Small intestine (tissue), 16 donors: ENCODE measurements at places on chromosomes 5 and 9.

- no peak overlapping the region for H3K4me3 ChIP-seq
- no peaks in the 10 kb centered on the region for H3K36me3 ChIP-seq
- no peaks in the 10 kb centered on the region for H3K27me3 ChIP-seq
- no peak overlapping the region for H3K27ac ChIP-seq
- H3K4me1 ChIP-seq, result no peaks in the 10 kb centered on the region
Observed at GRCh38 chr5:136309932-136310598, 55.3 kb downstream of the TRPC7 start.

DNA sequence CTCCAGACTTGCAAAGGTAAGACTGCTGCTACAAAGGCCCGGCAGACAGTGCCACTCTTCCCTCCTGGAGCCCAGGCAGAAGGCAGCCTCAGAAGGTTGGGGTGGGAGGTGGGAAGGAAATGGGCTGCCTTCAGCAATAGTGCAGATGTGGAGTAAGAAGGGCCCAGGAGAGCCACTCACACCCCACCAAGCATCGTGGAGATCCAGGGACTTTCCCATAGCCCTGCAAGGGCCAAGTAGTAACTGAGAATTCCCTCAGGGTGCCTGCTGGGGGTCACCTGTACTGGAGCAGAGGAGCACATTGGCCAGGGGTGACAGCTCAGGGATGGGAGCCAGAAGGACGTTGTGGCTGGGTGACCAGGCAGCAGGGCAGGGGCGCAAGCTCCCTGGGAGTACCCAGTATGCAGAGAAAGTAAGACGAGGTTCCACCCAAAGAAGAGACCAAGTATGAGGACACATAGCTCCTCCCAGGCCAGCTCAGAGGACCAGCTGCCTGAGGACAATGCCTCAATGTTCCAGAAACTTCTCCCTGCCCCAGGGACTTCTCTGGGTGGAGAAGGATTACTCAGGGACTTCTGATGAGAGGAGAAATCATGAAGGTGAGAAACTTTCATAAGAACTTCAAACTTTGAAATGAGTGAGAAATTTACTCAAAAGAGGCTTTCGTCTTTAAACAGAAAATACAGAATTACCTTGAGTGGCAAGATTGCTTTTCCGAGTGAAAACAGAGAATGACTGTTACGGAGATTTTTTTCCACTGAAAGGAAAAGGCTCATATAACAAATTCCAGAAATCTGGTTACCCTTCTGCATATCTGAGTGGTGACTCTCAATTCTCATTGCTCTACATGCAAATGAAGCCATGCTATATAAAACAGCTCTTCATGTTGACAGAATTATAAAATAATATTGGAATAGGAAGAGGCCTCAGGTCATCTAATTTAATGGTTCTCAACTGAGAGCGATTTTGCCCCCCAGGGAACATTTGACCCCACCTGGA is 87.9 kb upstream of the TRIO start:
- no peaks in the 10 kb centered on the region for H3K4me1 ChIP-seq
- H3K27ac ChIP-seq, result no peak overlapping the region
- DNase-seq, result no peak
- H3K27me3 ChIP-seq, result no peaks in the 10 kb centered on the region

DNA sequence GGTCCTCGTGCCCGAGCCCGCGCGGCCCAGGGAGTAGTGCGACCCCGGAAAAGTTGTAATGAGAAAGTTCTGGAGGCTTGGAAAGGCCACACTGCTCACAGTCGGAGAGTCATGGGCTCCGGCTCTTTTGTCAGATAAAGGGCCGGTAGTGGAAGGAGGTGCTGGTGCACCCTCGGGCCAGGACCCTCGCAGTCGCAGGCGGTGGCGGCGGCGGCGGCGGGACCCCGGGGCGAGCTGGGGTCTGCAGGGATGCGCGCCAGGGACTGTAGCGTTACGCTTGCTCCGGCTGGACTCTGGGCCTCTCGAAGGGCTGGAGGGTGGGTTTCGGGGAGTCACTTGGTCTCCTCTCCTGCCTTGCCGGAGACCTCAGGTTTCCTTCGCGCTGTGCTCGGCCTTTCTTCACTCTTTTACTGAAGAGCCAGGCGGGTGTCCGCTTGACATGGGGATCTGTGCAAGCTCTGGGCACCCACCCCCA is 1.5 kb downstream of the RORB start:
- no peaks in the 10 kb centered on the region for H3K36me3 ChIP-seq
- H3K4me3 ChIP-seq, result no peak overlapping the region
- DNase-seq, result no peak
- peaks cover 37% of the 10 kb centered on the region for H3K27me3 ChIP-seq
- no peaks in the 10 kb centered on the region for H3K4me1 ChIP-seq

DNA sequence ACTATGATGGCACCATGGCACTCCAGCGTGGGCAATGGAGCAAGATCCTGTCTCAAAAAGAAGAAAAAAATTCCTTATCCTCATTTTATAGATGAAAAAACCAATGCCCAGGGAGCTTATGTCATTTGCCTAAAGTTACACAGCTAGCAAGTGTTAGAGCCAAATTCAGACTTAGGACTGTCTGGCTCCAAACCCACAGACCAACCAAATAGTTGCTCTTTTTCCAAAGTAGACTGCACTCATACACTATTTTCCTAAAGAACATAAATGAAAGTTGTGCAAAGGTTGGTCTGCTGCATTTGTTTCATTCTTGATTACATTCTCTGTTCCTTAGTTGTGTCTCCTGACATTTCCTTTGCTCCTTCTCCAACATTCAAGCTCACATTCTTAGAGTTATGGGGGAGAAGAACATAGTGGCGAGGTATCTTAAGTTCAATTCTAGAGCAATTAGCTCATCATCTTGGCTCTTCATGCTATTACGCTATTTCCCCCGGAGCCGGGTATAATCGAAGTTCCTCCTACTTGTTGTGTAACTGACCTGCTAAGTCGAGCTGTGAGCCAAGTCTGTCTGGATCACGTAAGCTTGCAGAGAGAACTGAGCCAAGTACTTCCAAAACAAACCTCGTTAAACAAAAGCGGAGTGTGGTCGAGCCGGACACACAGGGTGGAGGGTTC is 138.3 kb downstream of the RFK start:
- DNase-seq, result peak; percentile 6
- H3K4me1 ChIP-seq, result no peaks in the 10 kb centered on the region
- H3K4me3 ChIP-seq, result no peak overlapping the region
- H3K36me3 ChIP-seq, result no peaks in the 10 kb centered on the region

GRCh38 chr9:126583144-126583760 is 30.5 kb upstream of the LMX1B start:
- H3K4me3 ChIP-seq, result no peak overlapping the region
- no peaks in the 10 kb centered on the region for H3K27me3 ChIP-seq
- H3K4me1 ChIP-seq, result no peaks in the 10 kb centered on the region

DNA sequence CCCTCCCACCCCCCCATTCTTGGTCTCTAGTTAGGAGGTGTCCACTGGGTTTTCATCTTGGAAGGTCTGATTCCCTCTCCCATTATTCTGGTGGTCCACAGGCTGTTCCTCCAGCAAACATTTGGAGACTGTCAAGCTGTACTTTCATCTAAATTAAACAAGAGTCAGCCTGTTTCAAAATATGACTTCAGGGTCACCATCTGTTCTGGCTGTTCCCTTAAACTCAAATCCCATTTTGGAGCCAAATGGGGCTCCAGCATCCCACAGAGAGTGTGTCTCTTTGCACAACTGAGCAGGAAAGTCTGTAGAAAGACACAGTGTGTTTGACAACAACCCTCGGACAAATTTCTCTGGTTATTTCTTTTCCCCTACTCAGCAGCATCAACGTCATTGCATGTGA is 20.5 kb downstream of the COL15A1 start:
- H3K4me1 ChIP-seq, result no peaks in the 10 kb centered on the region
- H3K27me3 ChIP-seq, result no peaks in the 10 kb centered on the region
- H3K36me3 ChIP-seq, result no peaks in the 10 kb centered on the region
- no peak overlapping the region for H3K4me3 ChIP-seq
- no peak for DNase-seq

DNA sequence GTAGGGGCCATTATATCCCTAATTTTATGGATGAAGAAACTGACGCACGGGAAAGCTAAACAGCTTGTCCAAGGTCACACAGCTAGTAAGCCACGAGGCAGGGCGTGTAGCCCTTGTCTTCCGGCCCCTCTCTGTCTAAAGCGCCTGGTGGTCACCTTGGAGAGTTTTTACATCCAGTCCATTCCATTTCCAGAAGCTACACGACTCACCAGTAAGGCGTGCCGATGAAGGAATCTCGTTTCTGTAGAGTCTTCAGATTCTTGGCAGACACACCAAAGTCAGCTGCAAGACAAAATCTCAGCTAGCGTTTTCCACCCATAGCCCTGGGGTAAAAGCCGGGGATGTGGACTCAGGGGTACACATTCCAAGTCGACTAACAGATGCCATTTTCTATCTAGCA is 80.5 kb downstream of the STK10 start:
- no peak overlapping the region for H3K4me3 ChIP-seq
- no peaks in the 10 kb centered on the region for H3K27me3 ChIP-seq

GRCh38 chr5:56876327-56876726 is 33.1 kb upstream of the SETD9 start:
- H3K27me3 ChIP-seq, result no peaks in the 10 kb centered on the region
- H3K27ac ChIP-seq, result no peak overlapping the region
- DNase-seq, result no peak
- no peaks in the 10 kb centered on the region for H3K4me1 ChIP-seq
- no peak overlapping the region for H3K4me3 ChIP-seq

GRCh38 chr9:97307500-97308163 is at the start of gene CCDC180:
CCDC180 (plus strand) TSS chr9:97307659; CDS start chr9:97308064, 405 bp downstream.
- H3K4me1 ChIP-seq, result no peaks in the 10 kb centered on the region
- peak; percentile 30 for DNase-seq
- H3K4me3 ChIP-seq, result peak within 1 kb of the TSS; percentile 16

DNA sequence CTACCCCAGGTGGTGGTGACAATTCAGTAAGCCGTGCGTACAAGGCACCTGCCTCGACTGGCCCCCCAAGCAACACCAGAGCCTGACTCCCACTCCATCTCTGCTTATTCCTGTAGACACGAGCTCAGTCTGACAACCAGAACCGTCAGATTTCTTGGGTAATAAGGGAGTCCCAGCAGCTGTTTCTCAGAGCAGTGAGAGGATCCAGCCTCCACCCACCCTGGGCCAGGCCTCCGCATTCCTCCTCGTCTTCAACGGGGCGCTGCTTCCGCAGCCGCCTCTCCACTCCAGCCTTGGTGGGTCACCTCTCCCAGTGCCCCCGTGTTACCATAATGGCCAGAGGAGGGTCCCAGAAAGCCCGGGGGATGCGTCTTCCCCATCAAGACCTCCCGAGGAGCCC is 27.7 kb upstream of the GFPT2 start:
- H3K27me3 ChIP-seq, result no peaks in the 10 kb centered on the region
- H3K4me3 ChIP-seq, result no peak overlapping the region
- H3K36me3 ChIP-seq, result no peaks in the 10 kb centered on the region
- no peak for DNase-seq

DNA sequence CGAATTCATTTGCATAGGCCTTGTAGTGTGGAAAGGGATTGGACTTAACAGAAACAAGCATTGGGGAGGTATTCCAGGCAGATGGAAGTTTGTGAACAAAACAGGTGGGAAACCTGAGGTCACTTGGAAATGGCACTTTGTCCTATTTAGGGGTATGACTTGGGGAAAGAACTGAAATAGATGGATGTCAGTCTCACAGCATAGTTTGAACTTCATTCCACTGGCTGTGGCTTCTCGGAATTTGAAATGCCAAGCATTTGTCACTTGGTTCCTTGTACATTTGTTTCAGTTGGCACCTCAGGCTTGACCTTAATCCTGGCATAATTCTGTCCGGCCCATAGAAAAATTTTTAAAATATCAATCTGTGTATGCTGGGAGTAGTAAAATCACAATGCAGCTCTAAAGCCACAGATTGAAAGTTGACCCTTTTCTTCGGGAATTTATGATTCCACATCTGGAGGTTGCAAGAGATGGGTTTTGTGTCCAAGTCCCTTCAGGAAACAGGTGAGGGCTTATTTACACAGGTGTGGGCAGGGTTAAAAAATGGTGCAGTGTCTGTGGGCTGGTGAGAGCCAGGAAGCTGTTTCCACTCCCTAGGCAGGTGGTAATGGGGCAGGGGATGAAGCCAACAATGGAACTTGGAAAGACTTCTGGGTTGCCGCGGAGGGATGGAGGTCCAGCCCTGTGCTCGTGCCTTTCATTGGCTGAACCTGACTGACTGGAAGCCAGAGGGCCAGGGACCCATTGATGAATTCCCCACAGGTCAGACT is 39.2 kb upstream of the PDE8B start:
- H3K36me3 ChIP-seq, result no peaks in the 10 kb centered on the region
- no peak overlapping the region for H3K27ac ChIP-seq
- no peaks in the 10 kb centered on the region for H3K4me1 ChIP-seq

DNA sequence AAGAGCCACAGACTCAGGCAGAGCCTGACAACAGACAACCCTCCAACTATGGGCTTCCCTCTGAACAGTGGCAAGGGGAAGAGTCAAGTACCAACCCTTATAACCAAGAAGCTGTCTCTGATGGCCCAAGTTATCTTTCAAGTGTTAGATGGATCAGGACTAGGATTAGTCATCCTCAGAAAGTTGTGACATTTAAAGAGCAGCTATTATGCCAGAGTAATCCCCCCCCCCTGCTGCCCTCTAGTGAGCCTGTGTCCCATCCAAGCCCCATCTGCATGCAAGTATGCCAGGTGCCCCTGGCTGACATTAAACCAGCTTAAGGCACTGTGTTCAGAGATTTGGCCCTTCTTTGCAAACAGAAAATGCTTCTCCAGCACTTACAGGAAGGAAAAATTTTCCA is 16.8 kb upstream of the SPATA31D1 start:
- H3K36me3 ChIP-seq, result no peaks in the 10 kb centered on the region
- H3K27me3 ChIP-seq, result no peaks in the 10 kb centered on the region
- H3K4me1 ChIP-seq, result no peaks in the 10 kb centered on the region
- no peak for DNase-seq
- no peak overlapping the region for H3K4me3 ChIP-seq
- H3K27ac ChIP-seq, result no peak overlapping the region

DNA sequence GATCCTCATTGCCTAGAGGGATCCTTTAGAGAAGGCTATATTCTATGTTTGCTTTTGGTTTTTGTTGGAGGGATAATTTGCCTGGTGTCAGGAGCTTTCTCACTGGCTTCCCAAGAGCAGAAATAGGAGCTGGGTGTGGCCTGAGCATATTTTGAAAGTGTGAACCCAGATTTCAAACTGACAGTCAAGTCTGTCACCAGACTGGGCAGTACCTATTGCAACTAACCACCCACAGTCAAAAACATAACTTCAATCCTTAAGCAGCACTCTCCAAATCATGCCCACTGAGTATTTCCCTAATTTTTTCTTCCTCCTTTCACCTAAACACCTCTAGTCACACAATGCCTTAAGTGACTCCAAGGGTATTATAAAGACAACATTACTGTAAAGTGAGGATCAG is 278.4 kb downstream of the EBF1 start:
- no peak for DNase-seq
- H3K27me3 ChIP-seq, result peaks cover 3% of the 10 kb centered on the region
- no peak overlapping the region for H3K27ac ChIP-seq
- peaks cover 2% of the 10 kb centered on the region for H3K4me1 ChIP-seq
- no peak overlapping the region for H3K4me3 ChIP-seq
